ENCODE measurements at places on chromosomes 4 and X.

- DNase-seq: no peak
Measured at GRCh38 chr4:141375855-141376254, 155.2 kb downstream of the ZNF330 start.

DNA sequence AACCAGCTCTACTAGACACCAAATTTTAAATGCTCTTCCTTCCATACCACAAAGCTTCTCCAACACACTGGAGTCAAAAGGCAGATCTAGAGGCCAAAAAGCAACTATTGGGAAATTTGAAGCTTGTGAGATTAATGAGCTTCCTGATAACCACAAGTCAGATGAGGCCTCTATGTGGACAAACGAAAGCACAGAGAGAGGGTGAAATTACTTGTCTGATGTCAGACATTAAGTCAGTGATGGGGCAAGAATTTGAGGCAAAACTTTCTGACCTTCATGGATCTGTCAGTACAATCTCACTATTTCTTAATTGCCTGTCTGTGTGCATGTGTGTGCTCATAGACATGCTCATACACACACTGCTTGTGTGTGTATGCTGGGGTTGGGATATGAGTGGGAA lies 103.6 kb downstream of the GUCY2F start:
- no peak for DNase-seq

- peak; percentile 3 for DNase-seq
Measured at GRCh38 chr4:87559090-87559837, 30.1 kb upstream of the SPARCL1 start.

DNA sequence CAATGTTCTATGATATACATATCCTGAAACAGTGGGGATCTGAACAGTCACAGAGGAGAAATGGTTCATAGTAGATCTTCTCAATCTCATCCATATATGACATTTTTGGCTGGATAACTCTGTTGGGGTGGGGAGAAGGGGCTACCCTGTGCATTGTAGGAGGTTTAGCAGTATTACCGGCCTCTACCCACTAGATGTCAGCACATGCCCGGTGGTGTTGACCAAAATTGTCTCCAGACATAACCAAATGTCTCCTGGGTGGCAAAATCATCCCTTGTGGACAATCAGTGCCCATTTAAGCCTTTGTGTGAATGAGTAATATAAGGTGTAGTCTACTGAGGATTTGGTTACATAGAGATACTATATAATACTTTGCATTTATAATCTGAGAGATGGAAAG lies 89.9 kb downstream of the PLS3 start:
- DNase-seq: no peak

DNA sequence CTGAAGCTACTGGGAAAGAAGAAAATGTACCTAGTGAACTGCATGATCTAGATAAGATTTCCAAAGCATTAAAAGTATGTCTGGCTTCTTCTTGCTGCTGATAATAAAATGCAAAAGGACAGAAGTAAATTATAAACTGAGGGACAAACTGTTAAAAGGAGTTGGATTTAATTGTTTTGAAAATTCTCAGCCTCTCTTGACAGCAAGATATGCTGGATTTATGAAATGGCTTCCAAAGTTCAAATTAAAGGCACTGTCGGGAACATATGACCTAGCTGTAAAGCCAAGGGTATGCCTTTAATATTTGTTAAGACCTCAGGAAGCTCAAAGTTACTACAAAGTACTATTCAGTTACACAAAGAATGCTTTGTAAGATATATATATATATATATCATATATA lies 46.1 kb upstream of the CABS1 start:
- DNase-seq: no peak

GRCh38 chr4:94595880-94596483 lies 144.2 kb downstream of the PDLIM5 start:
- DNase-seq: no peak

DNA sequence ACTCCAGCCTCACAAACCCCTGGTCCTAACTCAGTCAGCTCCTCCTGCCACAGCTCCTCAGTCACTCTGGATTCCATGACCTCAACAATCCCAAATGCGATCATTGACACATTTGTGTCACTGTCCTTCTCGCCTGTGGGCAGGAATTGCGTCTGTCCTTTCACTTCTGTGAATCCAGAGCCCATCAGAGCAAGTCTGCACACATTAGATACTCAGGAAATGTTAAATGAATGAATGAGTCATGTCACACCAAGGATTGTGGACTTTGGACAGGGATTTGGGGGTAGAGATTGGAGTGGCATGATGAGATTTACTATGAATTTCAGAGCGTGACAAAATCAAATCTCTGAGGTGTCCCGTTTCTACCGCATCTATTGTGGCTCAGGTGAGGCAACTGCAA lies 11.8 kb upstream of the CLDN24 start:
- DNase-seq: no peak

DNA sequence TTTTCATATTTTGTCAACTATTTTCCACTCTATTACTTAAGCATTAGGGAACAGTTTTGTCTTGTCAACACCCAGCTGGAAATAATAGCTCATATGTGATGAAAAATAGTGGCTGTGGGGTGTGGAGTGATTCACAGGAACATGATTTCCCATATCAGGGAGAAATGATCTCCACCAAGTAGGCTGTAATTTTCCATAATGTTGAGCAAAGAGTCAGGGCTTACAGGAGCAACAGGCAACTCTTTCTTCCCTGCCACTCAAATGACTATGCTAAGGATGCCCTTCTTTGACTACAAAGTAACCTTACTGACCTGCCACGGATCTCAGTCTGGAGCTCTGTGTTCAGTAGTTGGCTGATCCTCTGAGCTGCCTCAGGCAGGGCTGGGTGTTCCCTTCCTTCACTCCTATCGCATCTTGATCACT lies 90.0 kb upstream of the GATB start:
- DNase-seq: no peak

- no peak for DNase-seq
Measured at GRCh38 chr4:86848732-86849619, at the start of gene SLC10A6. TSS of gene SLC10A6 (minus strand) at chr4:86849384. CDS start at chr4:86849115, 269 bp downstream.

DNA sequence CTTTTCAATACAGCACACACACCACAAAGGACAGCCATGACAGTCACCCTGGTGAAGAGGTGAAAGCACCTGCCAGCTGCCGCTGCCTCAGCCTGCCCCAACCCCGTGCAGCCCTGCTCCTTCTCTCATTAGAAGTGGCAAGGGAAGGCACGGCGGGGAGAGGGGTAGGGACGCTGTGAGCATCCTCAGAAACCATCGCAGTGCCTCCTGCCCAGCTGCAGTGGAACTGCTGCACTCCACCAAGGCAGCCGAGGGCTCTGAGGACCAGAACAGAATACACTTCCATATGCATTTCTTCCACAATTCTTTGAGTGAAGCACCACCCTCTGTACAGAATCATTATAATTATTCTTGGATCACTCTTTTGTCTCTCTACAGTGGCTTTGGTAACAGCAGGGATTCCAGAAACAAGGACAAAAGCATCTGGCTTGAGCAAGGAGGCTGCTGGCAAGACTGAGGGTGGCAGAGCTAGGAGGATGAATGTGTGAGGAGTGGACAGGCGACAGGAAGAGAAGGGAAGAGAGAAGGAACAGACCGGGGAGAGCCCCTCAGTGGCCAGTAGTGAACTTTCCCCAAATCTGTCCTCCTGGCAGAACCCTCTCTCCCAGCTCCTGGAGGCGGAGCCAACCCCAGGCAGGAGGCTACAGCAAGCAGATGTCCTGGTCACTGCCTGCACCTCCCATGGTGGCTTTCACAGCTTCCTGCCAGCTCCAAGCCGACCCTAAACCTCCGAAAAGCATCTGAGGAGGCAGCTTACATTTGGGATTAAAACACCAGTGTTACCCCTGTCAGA lies 73.2 kb downstream of the MTNR1A start:
- no peak for DNase-seq

GRCh38 chrX:38332505-38332904 lies 5.2 kb upstream of the RPGR start:
- DNase-seq: no peak

- no peak for DNase-seq
Measured at GRCh38 chr4:125551466-125551865, 236.7 kb downstream of the FAT4 start.

DNA sequence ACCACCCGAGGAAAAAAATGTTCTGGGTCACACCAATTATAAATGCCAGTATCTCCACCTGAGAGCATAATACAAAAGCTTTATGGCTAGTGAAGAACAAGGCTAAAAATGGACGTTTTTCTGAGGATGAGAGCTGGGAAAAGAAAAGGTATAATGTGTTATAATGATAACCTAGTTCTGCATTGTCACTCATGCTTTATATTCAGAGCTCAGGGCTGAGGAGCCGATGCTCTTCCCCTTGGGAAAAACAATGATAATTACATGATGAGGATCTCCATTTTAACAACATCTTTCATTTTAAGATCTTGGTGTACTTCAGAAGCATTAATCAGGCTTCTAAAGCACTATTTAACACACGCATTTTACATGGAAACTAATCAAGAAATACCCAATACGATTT lies 333.7 kb downstream of the UNC5C start:
- DNase-seq: no peak

DNA sequence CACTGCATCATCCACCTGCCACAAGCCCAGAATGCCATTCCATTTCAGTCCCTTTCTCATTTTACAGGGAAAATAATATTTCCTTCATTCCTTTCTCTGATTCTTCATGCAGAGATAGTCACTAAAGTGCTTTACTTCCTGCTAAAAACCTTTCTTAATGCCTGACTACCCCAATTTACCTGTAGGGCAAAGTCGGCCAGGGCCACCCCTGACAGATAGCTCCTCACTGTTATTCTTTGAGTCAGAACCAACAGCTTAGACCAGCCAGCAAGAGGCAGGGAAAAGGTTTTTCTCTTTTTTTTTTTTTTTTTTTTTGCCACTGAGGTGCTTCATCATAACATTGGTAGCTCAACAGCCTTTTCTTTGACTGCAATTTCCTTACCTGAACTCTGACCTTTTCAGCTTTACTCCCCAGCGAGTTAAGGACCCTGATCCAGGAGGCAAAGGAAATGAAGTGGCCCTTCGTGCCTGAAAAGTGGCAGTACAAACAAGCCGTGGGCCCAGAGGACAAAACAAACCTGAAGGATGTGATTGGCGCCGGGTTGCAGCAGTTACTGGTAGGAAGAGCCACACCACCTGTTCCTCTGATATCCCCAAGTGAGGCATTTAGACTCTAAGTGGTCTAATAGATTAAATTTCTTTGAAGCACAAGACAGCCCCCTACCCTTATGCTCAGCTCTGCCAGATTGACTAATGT lies 85.0 kb downstream of the ALPK1 start:
- DNase-seq: no peak

DNA sequence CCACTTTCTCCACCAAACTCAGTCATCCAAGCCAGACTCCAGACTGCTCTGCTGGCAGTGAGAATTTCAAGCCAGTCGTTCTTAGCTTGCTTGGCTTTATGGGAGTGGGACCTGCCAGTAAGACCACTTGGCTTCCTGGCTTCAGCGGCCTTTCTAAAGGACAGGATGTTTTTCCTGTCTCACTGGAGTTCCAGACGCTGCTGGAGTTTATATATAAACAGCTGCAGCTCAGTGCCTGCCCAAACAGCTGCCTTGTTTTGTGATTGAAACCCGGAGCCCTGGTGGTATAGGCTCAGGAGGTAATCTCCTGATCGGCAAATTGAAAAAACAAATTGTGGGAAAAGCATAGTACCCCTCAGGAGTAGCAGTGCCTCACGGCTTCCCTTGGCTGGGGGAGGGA lies 1165.8 kb upstream of the ADGRL3 start:
- no peak for DNase-seq

- DNase-seq: no peak
Measured at GRCh38 chr4:181200076-181200475, 1043.1 kb upstream of the TENM3 start.
